CD4-positive, alpha-beta T cell treated with Interleukin-2 at 100 ng/mL for 4 hours (primary cell): ENCODE measurements at places on chromosomes 2 and 18.
A peak's percentile ranks its signal among the peaks of the same experiment; 100 is the strongest.

DNA sequence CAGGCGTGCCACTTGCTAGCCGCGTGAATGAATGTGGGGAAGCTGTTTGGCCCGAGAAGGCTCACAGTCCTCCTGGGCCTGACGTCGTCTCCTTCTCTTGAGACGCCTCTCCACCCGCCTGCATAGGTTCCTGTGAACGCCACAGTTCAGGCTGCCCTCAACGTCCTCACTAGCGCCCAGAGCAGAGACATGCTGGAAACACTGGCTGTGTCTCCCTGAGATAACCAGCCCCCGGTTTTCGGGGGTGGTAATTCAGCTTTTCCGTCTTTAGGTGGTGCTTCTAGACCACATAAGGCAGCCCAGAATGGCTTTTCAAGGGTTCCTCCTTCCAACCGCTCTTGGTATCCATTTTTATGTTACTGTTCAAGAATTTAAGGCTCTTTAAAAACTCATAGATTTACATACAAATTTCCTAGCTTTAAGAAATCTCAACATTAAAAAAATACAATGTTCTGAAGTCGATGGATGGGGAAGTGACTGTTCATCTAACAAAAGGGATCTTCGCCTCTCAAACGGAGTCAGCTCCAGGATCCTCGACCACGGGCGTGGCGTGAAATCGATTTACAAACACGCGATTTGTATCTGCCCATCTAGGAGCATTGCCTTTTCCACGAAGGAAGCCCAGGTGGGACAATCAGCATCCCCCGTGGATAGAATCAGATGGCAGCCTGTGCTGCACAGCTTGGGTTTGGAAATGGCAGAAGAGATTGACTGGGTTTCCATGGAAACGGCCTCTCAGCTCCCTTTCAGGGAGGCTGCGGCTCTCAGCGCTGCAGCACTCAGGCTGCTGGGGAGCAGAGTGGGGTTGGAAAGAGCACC is 110.6 kb upstream of the PXDN start:
- DNase-seq: no peak

- no peak for DNase-seq
Observed at GRCh38 chr2:39377226-39377939, 59.7 kb downstream of the MAP4K3 start.

GRCh38 chr2:182858671-182859070 is 7.8 kb downstream of the FRZB start:
- no peak for DNase-seq

GRCh38 chr2:197677483-197677882 is 2.1 kb upstream of the RFTN2 start:
- DNase-seq: no peak

DNA sequence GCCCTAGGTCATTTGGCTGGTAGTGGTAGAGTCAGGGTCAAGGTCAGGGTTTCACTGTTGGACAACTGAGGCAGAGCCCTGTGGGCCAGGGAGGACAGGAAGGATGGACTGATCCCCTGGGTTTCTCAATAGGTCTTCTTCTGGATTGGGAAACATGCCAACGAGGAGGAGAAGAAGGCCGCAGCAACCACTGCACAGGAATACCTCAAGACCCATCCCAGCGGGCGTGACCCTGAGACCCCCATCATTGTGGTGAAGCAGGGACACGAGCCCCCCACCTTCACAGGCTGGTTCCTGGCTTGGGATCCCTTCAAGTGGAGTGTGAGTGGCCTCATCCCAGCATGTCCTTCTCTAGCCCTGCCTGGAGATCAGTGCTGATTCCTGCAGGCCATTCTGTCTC is 18.1 kb downstream of the VIL1 start:
- no peak for DNase-seq

DNA sequence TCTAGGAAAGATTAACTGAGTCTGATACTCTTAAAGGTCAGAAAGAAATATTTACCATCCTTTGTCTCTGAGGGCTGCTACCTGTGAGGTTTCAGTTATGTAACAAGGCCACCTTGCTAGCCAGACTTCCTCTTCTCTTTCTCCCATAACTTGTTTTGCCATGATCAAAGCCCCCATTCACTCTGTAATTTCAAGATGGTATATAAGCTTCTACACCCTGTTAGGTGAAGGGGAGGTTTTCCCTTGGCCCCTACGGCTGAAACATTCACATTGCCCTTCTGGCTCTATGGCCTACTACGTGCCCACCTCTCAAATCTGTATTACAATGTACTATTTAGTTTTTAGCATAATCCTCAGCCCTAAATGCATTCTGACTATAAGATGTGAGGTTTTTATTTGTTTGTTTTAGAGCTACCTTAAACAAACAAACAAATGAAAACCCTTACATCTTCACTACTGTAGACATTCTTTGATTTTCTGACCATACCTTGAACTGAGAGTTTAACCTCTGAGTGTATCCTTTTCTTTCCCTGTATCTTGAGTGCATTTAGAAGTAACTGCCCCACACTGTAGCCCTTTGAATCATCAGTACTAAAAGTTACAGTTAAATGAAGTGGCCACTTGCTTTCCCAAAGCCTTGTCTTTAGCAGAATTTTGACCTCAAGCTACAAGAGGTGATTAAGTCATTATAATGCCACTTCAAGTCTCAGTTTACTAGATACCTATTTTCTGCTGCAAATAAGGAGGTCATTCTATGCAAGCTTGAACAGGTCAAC is 332.2 kb downstream of the SOCS6 start:
- no peak for DNase-seq

- no peak for DNase-seq
Observed at GRCh38 chr2:51579412-51579811, 547.5 kb upstream of the NRXN1 start.

- DNase-seq: no peak
Observed at GRCh38 chr2:23782646-23783045, 144.3 kb downstream of the ATAD2B start.

- DNase-seq: peak; percentile 21
Observed at GRCh38 chr18:77054288-77054605, 78.3 kb downstream of the MBP start.

- DNase-seq: no peak
Observed at GRCh38 chr2:75336451-75336850, 137.1 kb upstream of the TACR1 start.

DNA sequence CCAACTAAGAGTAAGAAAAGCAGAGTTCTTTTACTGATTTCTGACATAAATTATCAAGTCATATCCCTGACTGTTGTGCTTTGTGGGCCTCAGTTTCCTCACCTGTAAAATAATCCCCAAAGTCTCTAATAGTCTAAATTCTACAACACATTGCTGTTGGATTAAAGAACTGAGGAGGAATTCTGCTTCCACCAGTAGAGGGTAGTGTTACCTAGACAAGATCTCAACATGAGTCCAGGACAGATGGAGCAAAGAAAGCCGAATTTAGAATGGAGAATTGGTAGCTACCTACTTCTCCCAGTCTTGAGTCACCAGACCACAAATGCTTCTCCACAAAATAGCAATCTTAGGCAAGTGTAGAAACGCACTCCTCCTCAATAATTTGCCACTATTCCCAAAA is 462.5 kb upstream of the FSHR start:
- DNase-seq: no peak

- no peak for DNase-seq
Observed at GRCh38 chr2:50723286-50723938, 308.5 kb downstream of the NRXN1 start.

GRCh38 chr2:196248467-196249094 is 77.2 kb upstream of the STK17B start:
- DNase-seq: no peak

DNA sequence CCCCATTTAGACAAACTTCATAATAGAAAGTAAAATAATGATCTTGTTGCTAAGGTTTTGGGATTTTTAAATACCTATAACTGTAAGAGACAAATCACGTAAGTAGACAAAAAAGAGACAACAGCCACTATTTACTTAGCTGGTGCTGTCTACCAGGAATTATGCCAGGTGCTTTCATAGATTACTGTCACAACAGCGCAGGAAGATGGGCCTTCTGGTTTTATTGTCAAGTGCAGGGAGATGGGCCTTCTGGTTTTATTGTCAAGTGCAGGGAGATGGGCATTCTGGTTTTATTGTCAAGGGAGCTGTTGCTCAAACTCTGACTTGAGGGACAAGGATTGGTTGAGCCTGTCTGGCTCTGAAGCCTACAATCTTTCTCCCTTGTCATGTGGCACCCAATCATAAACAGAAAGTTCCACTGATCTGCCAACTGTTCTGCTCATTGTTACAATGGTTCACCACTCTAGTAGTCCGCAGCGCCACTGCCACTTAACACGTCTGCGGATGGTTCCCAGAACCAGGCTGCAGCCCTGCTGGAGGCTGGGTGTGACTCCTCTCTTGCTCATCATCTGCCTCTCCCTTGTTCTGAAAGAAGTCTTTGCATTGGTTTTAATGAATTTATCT is 95.0 kb downstream of the RNF144A start:
- DNase-seq: no peak

DNA sequence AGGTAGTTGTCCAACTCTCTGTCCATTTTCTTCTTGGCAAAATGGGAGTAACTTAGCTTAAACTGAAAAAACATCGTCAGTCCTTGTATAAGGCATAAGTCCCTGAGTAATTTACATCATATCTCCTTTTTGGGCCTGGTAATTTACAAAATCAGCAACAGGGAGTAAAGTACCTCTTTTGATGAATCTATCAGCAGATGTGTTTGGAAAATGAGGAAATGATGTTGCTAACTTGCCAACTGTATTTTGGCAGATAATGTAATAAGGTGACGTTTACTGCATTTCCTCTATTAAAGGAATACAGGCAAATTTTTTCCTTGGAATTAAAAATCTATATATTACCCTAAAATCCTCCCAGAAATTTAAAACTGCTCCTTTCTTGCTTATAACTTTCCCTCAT is 29.2 kb downstream of the ANKRD44 start:
- DNase-seq: no peak

GRCh38 chr2:238406221-238406997 is 20.3 kb upstream of the ASB1 start:
- no peak for DNase-seq

- DNase-seq: no peak
Observed at GRCh38 chr18:62452280-62452831, 70.5 kb upstream of the ZCCHC2 start.

GRCh38 chr2:200101922-200102321 is 146.5 kb downstream of the MAIP1 start:
- DNase-seq: no peak

DNA sequence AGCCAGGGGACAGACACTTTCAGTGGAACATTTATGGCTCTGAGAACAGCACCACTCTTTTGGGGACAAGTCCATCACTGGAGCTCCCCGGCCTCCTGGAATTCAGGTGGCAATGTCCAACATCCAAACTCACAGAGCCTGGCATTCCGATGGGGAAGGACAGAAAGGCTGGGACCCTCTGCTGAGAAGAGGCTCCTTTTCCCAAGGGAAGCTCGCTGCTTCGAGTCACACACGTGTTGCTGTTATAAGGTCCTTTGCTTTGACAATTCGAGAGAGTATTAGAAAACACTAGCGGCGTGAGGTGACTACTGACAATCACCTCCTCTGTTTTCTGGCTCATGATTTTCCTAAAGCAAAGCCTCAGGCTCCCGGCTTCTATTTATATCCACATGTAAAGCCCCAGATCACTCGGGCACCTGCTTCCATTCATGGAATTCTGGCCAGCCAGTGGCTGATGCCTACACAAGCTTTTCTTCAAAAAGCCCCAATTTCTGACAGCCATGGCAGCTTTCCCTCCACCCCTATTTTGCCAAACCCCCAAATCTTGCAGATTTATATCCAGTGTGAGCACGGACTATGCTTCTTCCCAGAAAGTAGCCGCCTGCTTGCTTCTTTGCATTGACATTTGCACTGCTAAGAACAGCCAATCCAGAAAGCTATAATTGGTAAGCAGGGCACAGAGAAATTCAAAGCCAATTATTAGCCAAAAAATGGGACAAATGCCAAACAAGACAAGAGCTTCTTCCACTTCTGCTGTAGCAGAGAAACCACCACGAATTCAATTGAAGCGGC is 67.3 kb downstream of the NDUFA10 start:
- DNase-seq: no peak

DNA sequence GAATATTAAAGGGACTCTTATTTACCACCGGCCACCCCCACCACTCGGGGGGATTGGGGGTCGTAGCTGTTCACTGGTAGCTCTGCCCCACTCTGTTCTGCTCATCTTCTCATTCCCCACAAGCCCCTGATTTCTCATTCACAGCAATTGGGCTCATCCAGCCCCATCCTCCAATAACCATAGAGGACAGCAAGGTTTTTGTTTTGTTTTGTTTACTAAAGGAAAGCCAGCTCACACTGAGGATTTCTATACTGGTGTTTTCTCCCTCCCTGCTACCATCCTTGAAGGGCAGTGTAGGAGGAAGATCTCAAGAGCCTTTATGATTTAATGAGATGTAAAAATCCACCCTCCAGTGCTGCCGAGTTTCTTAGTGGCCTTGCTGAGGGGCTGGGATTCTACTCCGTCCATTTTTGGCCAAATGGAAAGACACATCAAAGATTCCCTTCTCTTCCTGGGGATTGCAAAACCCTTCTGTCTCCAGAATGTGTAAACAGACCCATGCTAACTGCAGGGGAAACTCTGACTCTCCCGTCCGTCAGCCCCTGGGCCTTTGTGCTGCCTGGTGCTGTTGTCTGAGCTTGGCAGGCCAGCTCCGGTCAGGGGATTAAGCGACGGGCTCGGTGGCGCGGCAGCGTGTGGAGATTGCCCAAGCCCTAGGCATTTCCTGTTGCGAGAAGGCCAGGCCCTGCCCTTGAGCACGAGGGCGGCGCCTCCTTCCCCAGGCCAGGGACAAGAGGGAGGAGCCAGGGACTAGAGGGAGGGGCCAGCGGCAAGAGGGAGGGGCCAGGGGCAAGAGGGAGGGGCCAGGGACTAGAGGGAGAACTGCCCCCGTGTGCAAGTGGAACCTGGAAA is 165.0 kb downstream of the ANTXR1 start:
- DNase-seq: no peak

- no peak for DNase-seq
Observed at GRCh38 chr2:168912466-168912865, 11.4 kb downstream of the G6PC2 start.

DNA sequence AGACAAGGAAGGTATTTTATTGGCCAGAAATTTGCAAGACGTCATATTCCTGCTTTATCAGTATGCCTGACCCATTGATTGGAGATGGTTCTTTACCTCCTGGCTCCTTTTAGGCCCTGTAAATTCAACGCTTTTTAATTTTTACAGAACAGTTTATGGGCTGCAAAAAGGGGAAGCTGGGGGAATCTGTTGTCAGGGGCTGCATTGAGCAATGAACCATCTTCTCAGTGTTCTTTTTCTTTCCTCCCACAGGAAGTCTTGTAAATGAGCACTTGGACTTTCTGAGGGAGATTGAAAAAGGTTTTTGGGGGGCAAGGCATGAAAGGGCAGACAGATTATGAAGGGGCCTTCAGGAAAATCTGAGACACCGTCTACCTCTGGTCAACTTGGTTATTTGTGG is 503.6 kb upstream of the TNP1 start:
- no peak for DNase-seq
